ENCODE measurements at places on chromosomes 13 and 19.

DNA sequence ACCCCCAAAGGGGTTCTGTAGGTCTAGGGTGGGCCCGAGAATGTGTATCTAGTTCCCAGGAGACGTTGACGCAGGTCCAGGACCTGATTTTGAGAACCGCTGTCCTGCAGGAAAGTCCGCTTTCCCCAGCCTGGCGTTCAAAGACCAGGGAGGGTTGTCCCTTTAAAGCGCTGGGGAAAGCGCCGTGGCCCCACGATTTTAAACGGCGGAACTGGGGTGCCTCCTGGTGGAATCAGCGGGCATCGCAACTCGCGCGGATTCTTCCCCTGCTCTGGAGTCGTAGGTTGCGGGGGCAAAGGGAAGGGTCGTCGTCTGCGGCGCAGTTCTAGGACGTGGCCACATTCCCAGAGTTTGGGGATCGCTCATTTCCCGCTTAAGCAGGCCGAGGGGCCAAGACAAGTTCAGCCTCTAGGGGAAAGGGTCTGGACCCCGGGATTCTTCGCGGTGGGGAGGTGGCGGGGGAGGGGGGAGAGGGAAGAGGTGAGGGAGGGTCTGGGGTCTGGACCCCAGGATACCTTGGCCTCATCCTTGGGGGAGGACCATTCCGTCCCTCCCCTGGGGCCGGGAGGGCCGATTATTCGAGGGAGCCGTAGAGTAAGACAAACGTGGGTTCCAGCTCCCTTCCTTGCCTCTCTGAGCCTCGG is 7.7 kb downstream of the PNMA8B start:
- peak; percentile 64 for DNase-seq

- no peak for DNase-seq
Observed at GRCh38 chr13:95226932-95227695, 74.1 kb downstream of the ABCC4 start.

DNA sequence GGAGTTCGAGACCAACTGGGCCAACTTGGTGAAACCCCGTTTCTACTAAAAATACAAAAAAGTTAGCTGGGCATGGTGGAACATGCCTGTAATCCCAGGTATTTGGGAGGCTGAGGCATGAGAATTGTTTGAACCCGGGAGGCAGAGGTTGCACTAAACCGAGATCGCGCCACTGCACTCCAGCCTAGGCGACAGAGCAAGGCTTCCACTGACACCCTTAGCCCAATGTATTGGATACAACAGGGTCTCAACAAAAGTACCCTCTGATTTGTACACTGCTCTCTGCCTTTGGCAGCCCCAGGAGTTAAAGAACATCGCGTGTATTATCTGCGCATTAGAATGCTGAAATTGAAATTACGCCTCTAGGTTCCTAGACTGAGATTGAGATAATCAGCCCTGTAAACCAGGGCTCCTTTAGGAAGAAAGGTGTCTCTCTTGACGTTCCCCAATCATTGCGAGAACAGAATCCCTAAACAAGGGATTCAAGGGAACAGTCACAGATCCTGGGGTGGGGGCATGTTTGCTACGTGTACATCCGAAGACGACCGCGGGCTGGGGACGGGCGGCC is 21.9 kb downstream of the IPO5 start:
- no peak for DNase-seq

DNA sequence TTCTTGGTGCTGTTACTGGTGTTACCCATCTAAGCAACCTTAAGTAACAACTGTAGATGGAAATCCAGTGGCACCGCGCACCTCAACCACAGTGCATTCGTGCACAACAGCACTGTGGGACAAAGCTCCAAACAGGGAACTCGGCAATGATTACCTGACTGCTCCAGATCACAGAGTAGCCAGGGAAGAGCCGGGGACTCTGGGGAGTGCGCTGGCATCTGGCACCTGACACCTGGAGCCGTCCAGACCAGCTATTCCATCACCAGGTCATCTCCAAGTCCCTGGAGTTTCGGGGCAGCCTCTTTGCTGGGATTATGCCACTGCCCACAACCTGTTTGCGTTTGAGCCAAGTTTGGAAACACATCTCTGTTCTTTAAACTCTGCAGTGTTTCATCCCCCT is 62.0 kb downstream of the COL4A1 start:
- no peak for DNase-seq

DNA sequence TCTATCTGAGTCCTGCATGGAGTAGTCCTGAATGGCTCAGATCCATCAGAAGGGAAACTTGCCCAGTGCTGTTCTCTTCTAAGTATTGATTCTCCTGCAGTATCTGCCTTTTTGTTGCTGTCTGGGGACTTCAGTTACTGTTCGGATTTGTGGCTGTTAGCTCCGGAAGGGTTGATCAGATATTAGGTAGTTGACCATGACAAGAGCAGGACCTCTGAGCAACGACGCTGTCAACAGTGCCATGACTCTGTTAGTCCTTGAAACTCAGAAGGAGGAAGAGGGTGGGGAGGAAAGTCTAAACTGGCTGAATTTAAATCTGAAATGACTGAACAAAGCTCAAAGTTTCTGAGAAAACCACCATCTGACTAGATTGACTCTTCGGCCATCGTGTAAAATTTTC is 42.2 kb downstream of the CCNE1 start:
- DNase-seq: no peak

DNA sequence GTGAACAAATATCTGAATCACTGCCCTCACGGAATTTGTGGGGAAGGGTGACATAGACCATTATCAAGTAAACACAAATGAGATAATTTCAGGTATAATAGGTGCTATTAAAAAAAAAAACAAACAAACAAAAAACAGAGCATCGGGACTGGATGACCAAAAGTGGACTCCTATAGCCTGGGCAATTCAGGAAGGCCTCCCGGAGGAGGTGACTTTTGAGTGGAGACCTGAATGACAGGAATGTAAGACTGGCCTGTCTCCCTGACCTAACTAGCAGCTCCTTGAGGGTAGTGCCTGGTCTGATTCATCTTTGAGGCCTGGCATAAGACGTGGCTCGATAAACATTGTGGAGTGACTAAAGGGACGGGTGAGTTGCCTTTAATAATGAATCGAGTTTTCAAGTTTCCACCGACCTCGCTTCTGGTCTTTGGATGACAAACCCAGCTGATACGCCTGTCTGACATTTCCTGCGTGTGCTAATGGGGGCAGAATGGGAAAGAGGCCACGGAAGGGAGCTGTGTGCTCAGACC is 6.8 kb downstream of the KLK10 start:
- DNase-seq: no peak

DNA sequence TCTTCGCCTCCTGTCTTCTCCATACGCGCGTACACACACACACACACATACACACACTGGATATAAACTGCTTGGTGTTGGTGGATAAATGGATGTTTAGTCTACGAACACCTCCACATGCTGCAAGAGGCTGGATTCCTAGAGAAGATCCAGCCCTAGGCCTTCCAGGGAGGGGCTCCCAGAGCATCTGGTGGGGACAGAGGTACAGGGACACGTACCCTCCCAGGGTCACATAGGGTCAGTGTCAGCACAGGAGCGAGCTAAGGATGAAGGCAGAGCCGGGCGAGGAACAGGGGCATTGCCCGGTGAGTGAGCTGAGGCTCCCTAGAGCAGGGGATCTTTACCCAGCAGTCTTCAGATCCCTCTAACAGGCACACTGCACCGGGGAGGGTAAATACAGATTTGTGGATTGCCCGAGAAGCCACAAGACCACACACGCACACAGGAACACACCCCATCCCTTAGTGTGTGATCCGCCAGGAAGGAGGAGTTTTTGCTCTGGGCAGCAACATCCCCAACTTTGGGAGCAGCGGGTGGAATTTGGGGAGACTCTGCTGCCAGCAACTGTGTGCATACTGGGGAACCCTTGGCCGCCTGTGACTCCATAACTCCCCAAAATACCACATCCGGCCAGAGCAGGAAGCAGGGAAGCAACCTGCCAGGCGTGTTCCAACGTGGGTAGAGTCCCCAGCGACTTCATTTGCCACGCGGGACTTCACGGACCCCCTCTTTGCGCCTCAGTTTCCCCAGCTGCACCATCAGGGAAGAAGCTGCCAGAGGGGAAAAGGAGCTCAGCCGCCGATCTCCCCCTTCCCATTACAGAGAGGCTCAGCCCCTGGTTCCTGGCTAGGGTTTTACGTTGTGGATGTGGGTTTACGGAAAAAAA is 5.8 kb upstream of the TLE2 start:
- no peak for DNase-seq

- no peak for DNase-seq
Observed at GRCh38 chr13:106942563-106942962, 374.6 kb upstream of the ARGLU1 start.

DNA sequence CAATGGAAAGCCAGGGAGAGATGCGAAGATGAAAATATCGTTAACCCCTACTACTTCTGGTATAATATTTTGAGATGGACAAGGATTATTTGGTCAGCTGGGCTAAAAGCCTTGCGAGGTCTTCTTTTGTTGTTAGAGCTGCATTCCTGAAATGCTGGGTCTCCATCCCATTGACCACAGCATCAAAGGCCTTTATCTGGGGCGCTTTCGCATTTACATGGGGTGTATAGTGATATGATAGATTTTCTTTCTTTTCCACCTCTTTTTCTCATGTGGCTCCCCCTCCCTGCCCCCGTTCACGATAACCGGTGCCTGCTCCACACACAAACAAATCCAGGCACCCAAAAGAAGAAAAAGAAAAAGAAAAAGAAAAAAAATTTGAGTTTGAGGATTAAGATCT is 77.5 kb downstream of the ZNF536 start:
- no peak for DNase-seq

GRCh38 chr19:41998246-41999020 is 4.4 kb upstream of the ATP1A3 start:
- DNase-seq: peak; percentile 7

GRCh38 chr19:51467864-51468544 is 9.8 kb upstream of the SIGLEC8 start:
- no peak for DNase-seq

DNA sequence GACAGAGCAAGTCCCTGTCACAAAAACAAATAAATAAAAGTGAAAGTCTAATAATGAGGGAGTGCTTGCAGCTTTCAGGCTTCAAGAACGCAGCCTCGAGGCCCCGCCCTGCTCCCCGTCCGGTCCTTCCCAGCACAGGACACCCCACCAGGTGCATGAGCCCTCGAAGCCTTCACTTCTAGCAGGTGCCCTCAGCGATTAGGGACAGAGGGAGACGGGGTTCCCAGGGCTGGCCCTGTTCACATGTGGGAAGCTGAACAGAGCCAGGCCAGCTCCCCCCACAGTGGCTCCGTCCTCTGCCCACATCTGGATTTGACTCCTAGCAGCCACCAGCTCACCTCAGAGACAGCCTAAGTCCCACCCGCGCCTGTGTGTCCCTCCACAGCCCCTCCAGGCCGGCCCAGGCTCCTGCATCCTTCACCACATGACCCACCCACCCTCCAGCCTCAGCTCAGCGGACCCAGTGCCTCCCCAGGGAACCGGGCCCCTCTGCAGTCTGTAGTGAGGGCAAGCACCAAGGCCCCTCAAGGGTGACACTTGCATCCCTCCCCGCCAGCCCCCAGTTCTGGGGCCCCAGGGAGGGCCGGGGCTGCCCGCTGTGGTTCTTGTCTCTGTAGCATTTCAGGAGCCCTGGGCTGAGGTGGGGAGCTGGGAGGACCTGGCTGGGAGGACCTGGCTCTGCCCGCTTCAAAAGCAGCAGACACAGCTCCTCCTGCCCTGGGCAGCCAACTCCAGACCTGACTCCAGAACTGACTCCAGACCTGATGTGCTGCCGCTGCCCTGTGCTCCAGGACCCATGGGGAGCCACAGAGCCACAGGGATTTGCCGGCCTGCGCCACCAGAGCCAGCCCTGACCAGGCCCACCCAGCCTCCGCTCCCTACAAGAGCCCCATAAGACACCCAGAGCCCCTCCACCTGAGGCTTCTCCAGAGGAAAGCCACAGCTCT is 27.2 kb downstream of the GPX4 start:
- no peak for DNase-seq

Measured in NCI-H510A treated with DMSO at 0.1 percent for 48 hours (cell line).